ENCODE measurements at places on chromosomes 2 and 18.

- DNase-seq, result no peak
Observed at GRCh38 chr2:71631411-71631931, 178.1 kb downstream of the DYSF start.

GRCh38 chr2:126408671-126409070 is 247.3 kb upstream of the GYPC start:
- no peak for DNase-seq

- no peak for DNase-seq
Observed at GRCh38 chr2:16315908-16316307, 349.7 kb downstream of the CYRIA start.

- DNase-seq, result no peak
Observed at GRCh38 chr2:81181845-81182244, 877.3 kb upstream of the LRRTM1 start.

- no peak for DNase-seq
Observed at GRCh38 chr2:149031396-149031795, 7.1 kb upstream of the LYPD6B start.

- DNase-seq, result no peak
Observed at GRCh38 chr18:57754577-57755338, 48.4 kb downstream of the ATP8B1 start.

- DNase-seq, result no peak
Observed at GRCh38 chr2:71857636-71858035, 290.0 kb downstream of the CYP26B1 start.

DNA sequence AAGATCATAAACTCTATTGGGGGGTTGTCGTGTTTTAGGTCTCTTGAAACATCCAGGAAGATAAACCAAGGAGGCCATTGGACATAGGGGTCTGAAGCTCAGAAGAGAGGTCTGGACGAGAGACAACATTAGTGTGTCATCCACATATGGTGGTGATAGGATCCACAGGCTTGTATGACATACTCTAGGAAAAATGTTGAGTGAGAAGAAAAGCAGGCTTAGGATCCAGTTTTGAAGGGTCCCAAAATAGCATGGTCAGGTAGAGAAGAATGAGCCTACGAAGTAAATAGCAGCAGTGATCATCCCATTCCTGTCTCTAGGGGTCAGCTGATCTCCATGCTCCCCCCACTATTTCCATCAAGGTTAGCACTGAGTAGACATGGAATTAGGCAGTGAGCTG is 166.8 kb downstream of the ANKRD30B start:
- DNase-seq, result no peak

GRCh38 chr2:69715964-69716363 is 26.0 kb upstream of the ANXA4 start:
- DNase-seq, result no peak

- DNase-seq, result no peak
Observed at GRCh38 chr18:1998121-1998520, 573.2 kb downstream of the METTL4 start.

DNA sequence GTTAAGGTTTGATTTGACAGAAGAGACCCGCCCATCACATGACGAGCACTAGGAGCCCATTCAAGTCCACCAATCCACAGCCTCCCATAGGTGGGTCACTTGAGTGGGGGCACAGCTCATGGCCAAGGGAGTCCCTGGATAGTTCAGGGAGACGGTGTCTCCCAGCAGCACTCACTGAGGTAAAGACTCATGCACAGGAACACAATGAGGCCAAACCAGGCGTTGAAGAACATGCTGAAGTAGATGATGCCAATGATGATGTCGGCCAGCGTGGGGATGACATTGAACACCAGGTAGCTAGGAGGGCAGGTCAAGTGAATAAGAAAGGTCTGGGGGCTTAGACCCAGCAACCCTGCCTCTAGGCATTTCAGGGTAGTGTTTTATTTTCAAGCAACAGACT is 4.0 kb downstream of the ABCB6 start:
- no peak for DNase-seq

- peak; percentile 46 for DNase-seq
Observed at GRCh38 chr2:23824777-23825212, 102.1 kb downstream of the ATAD2B start.

- no peak for DNase-seq
Observed at GRCh38 chr2:96734880-96735583, 4.8 kb downstream of the LMAN2L start.

DNA sequence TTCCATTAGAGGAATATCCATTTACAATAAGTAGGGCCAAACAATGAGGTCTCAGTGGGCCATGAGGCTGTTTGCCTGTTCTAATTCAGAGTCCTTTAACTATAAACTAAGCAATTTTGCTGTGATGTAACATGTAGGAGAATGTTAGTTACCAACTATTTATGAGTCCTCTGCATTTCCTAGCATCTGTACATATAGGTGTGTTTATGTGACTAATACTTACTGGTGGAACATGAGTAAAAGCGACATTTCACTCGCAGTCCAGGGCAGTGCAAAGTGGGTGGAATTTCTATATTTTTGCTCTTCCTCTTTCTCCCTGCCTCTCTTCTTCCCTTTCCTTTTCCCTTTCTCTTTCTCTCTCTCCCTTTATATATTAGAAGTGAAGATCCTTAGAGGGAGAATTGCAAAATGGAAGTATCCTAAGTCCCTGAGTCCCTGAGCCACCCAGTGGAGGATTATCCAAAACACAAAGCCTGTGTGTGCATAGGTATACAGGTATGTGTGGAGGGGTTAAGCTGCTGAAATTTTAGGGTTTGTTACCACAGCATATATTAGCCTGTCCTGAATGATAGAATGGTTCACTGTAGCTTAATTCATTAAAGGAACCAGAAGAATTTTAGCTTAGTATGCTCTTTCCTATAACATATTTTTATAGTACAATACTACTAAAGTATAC is 487.0 kb upstream of the FANCL start:
- DNase-seq, result no peak

DNA sequence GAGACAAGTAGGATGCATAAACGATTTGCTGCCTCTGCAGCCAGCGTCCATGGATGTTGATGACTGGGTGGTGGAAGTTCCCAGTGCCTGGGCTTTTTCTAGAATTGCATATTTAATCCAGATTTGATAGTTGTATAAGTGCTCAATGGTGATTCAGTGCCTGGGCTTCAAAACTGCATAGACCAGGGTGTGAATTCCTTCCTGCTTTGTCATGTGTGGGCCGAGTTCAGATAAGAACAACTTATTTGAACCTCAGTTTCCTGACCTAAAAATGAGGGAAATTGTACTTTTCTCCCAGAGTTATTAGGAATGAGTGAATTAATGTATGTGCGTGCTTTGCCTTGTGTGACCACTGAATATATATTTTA is 154.6 kb downstream of the WDSUB1 start:
- no peak for DNase-seq

- DNase-seq, result no peak
Observed at GRCh38 chr2:230721712-230722111, 9.1 kb downstream of the CAB39 start.

DNA sequence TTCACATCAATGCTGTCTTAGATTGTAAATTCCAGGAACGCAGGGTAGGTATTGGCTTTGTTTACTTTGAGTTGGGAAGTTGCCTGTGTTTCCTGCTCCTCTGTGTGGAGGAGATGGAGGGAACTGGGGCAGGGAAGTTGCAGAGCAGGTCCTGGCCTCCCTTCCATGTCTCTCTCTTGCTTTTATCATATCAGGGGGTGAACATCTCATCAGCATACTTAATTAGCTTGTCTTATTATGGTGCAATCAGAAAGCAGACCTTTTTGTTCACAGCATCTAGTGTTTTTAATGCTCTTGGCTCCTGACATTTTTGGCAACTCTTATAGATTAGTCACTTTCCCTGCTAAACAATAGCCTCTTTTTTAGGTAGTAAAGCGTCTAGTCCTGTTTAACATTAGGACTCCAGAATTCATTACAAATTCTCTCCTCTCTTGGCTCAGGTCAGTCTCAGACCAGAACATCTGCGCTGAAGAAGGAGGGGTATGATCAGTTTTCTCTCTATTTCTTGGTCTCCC is 11.5 kb upstream of the DIPK1C start:
- DNase-seq, result no peak

- DNase-seq, result no peak
Observed at GRCh38 chr2:110957293-110957692, 163.4 kb upstream of the BCL2L11 start.

- peak; percentile 21 for DNase-seq
Observed at GRCh38 chr2:227482638-227483340, 10.8 kb downstream of the AGFG1 start.

- DNase-seq, result no peak
Observed at GRCh38 chr2:227293531-227293930, 31.5 kb upstream of the MFF start.

- no peak for DNase-seq
Observed at GRCh38 chr2:232869138-232870017, 686 bp upstream of the SNORC start.

- DNase-seq, result no peak
Observed at GRCh38 chr2:121881038-121881437, 125.6 kb downstream of the TSN start.

DNA sequence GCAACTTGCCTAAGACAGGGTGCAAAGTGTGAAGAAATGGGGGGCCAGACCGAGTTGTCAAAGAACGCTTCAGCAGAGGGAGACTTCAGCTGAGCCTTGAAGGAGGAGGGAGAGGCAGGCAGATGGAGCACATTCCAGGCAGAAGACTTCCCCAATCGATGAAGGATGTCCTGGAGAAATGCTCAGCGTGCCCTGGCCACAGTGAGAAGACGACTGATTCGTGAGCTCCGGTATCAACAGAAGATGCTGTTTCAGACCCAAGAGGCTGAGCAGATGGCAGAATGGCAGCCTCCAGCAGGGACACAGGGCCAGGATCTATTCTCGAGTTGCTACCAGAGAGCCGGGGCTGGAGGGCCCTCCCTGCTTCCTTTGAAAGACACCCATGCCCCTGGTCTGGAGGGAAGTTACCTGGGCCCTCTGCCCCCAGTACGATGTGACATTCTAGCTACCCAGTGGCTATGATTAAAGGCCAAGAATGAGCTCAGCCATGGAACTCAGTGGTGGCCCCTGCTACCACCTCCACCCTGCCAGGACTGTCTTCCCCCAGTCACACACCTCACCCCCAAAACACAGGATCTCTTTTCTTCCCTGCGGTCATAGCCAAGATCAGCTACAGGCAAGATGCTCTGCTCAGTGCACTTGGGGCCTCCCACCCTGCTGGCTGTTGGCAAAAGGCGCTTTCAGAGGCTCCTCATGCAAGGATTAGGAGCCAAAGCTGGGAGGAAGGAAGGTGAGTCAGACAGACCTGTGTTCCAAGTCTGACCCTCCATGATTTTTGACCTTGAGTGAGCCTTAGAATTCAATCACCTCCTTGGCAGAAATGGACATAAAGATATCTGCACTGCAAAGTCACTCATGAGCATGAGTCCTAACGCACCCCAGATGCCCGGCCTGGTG is 84.3 kb downstream of the TFCP2L1 start:
- no peak for DNase-seq

DNA sequence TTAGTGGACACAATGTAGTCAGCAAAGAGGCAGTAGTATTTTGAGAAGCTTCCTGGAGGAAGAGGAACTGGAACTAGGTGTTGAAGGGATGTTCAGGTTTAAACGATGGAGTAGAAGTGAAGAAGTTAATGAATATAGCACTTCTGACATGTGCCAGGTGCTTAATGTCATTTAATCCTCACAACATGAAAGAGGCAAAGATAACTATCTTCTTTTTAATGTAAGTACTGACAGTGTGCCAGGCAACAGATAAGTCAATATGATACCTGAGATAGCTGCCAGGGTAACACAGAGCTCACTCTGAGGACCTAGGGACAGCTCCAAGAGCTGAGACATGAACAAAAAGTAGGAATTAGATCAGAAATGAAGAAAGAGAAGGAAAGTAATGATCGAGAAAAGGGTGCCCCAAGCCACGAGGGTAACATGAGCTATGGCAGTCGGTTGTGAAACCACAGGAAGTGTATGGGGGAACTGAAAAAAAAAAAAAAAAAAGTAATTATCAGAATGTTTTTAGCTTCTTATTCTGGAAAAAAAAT is 140.7 kb downstream of the RNF144A start:
- DNase-seq, result no peak

DNA sequence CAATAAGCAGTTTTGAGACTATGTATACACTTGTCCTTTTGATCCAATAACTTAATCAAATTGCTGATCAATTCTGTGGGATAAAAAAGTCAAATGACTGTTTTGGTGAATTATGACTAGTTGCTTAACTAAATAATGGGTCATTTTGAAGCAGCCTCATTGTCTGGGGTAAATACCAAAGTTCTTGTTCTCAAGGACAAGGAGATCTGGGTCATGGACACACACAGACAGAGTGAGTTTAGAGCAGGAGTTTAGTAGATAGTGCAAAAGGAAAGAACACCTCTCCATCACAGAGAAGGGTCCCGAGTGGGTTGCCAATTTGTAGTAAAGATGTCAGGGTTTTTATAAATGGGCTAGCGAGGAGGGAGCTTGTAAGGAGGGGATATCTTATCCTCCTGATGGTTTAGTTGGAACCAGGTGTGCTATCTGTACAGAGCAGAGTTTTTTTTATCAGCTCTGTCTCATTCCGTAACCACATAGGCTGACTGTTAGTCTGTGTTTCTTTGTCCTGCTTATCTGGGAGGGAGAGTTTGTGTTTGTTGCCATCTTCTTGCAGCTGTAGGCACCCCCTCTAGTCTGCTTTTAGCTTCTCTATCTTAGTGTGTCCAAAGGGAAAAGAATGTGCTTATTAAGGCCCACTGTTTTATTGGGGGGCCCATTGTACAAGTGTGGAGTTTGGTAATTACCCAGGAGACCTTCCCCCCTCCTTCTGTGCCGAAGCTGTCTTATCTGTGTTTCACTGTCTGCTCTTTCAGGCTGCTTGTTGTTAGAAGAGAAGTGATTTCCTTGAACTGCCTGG is 48.7 kb upstream of the C1GALT1C1L start:
- DNase-seq, result no peak

DNA sequence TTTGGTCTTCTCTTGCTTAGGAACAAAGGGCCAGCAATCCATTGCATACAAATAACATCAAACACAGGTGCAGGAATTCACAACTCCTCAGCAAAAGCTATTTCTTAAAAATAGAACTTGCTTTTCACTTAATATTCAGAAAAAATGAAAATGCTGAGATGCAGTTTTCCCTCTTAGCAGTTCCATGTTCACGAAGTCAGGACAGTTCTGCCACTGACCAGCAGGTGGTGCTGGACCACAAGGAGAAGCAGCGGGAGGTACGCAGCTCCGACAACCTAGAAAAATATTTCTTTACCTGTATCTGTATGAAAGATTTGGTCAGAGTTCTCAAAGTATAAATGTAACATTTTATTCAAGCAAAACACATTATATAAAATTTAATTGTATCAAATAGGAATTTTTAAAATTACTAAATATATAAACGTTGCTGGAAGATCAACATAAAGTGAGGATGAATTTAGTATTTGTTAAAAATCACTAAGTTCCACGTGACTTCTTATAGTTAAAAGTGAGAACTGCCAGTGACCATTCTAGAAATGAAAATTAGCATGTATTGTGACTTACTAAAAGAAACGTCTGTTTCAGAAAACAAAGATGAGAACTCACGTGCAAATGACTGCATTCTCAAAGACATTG is 48.8 kb downstream of the ADNP2 start:
- peak; percentile 50 for DNase-seq

DNA sequence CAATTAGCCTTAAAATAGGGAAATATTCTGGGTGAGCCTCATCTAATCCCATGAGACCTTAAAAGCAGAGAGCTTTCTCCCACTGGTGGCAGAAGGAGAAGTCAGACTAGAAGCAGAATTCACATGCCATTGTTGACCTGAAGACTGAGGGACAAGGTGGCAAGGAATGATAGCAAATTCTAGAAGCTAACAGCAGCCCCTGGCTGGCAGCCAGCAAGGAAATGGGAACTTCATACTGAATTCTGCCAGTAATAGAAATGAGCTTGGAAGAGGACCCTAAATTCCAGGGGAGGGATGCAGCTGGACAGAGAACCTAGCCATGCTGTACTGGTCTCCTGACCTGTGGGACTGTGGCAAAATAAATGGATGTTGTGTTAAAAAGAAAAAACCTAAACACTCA is 19.5 kb downstream of the B3GNT7 start:
- DNase-seq, result no peak

GRCh38 chr2:98715812-98716451 is 15.0 kb downstream of the MGAT4A start:
- DNase-seq, result no peak
